ENCODE measurements at places on chromosomes 1 and 21.

- no peak for DNase-seq
These were observed 106.5 kb downstream of the SLC16A1 start for GRCh38 chr1:112849425-112850033.

DNA sequence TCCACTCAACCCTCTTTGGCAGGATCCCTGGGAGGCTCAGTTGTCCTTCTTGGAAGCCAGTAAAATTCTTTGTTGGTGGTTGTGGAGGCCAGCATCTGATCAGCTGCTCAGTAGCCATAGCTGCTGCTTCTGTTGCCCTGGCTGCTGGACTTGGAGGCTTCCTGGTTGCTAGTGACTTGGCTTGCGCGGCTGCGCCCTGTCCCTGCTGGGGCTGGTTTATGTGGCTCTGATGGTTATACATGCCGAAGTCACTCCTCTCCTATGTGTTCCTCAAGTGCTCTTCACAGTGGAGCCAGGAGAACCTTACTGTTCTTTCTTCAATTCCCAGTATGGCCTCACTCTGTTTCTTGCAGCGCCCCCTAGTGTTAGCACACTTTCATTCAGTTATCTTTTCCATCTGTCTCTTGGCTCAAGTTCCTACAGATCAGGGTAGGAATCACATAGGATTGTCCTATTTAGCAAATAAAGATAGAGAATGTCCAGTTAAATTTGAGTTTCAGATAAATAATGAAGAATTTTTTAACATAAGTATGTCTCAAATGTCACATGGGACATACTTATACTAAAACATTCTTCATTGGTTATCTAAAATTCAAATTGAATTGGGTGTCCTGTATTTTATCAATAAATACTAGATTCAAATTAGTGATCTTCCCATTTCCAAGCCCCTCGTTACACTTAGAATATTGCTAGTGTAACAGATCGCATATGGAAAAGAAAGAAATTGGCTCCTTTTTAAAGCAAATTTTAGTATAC, 176.5 kb downstream of the TGFB2 start:
- no peak for DNase-seq

- no peak for DNase-seq
These were observed 50.0 kb downstream of the CACHD1 start for GRCh38 chr1:64519901-64520300.

DNA sequence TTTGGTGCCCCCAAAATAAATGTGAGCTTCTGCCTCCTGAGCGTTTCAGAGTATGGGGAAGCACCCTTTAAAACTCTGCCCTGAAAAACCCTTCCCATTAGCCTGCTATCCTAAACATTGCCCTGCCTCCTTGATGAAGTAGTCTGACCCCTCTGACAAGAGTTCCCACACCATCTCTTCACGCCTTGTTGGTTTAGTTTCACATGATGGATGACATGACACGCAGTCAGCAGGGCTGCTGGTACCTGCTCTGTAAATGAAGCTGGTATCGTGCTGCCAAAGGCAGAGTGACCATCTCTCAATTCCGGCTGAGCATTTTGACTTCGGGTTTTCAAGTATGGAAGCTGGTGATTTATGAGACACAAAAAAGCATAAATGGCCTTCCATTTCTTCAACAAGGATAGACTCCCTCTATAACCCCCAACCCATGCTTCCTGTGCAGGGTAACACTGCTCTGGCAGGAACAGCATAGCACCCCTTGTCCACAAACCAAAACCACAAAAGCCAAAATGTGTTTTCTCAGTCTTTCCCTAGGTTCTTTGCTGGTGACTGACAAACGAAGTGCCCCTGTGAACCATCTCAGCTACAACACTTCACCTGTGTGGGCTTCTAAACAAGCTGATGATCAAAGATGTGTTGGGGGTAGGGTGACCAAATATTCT, 444.6 kb downstream of the NUF2 start:
- DNase-seq: no peak

DNA sequence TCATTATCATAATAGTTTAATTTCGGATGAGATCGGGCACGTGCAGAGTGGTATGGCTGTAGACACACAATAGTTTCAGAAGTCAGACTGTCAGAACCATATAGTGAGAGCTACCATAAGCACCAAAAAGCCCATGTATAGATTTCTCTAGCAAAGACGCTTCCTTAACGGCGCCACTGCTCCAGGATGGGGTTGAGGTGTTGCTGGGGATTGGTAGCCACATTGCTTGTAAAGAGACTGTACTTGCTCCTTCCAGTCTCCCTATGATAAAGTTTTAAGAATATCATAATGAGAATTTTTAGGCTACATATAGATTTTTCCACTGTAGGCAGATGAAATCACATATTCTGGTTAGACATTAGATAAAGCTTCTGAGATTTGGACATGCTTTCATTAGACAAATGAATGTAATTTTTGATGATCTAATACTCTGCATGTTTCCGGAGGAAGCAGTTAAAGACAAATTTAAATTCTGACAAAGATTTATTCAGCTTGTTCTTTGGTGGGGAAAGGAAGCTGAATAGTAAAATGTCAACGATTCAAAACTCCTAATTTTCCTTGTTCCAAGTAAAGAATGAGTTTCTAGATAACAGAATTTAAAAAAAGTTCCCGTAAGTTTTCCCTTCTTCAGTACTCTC, 77.7 kb downstream of the MAP3K7CL start:
- DNase-seq: no peak

- DNase-seq: no peak
These were observed 79.7 kb upstream of the LPGAT1 start for GRCh38 chr1:211910113-211910884.

DNA sequence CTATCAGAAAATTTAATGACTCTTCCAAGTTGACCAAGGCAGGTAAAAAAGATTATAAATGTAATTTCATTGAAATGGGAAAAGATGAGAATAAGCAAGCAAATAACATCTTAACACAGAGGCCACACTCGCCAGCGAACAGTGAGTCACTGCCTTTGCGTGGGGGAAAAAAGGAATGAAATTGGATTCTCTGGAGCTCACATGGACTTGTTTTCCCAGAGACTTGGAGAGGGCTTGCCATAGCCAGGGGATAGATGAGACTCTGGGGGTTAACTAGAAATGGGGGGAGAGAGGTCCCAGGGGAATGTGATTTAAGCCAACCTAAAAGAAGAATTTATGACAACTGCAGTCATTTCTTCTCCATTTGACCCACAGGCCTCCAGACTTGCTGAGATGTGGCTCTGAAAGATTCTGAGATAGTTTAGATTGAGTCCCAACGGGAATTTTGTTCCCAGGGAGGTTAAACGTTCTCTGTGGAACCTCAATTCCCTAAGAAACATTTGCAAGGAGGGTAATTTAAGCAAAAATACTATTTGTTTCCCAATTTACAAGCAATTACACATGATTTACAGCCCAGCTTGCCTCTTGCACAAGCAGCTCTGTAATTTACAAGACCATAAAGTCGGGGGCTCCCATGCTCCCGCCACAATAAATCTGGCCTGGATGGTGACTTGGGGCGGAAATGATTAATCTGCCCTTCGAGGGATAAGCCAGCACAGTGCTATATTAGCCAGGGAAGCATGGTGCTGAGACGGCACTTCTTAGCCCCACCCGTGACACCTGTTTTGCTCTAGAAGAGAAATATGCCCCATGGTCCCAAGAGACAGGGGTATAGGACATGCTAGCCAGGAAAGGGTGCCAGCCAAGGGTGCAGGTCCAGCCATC, 68.8 kb downstream of the GRIK3 start:
- DNase-seq: no peak

DNA sequence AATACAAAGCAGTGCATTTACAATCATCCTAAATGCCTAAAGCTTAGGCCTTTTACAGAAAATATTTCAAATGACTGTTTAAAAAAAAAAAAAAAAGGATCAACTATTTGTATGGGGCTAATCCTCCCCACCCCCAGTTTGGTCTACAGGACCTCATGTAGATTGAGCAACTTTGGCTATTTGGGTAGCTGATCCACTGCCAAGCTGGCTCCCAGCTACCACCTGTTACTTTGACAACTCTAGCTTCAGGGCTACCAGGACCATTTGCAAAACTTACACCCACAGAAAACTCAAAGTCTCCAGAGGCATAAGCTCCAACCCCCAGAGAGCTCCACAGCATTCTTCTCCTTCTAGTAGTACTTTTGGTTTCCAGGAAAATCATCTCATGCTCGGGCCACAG, 29.4 kb downstream of the JAK1 start:
- DNase-seq: no peak

- DNase-seq: no peak
These were observed 85.0 kb downstream of the MRPL37 start for GRCh38 chr1:54284781-54285529.

DNA sequence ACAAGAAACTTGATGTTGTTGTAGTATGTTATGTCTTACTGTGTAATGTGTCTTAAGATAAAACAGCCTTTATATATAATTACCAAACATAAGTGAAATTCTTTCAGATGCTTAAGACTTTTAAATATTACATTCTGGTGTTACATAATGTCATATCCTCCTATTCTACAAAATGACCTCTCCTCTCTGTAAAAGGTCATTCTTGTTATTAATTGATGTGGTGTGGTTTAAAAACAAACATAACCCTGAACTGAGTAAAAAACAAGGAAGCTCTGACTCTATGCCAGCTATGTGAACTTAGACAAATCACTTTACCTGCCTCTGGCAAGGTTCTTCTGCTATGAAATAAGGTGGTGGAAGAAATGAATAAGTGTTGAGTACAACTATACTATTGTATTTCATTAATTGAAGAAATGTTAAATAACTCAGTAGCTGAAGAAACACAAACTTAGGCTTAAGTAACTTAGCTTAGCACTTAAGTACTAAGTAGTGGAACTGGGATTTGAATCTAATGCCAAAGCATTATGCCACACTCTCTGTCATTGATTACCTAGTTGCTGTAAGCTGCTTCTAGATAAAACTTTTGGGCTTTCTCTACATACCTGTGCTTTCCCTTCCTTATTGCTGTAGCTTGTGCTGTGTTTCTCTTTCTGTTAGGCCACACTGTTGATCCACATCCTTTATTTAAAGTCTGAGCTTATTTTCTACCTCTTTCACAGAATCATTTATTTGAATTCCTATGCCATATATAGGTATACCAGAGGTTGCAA, 859 bp upstream of the ANGPTL1 start:
- no peak for DNase-seq

- no peak for DNase-seq
These were observed 67.1 kb upstream of the IPO9 start for GRCh38 chr1:201761871-201762270.

GRCh38 chr21:45528981-45529784, 13.1 kb downstream of the SLC19A1 start:
- DNase-seq: no peak

- no peak for DNase-seq
These were observed 503 bp upstream of the PIGM start for GRCh38 chr1:160032165-160032820.

- no peak for DNase-seq
These were observed 41.5 kb downstream of the KRTAP19-8 start for GRCh38 chr21:30996728-30997127.

DNA sequence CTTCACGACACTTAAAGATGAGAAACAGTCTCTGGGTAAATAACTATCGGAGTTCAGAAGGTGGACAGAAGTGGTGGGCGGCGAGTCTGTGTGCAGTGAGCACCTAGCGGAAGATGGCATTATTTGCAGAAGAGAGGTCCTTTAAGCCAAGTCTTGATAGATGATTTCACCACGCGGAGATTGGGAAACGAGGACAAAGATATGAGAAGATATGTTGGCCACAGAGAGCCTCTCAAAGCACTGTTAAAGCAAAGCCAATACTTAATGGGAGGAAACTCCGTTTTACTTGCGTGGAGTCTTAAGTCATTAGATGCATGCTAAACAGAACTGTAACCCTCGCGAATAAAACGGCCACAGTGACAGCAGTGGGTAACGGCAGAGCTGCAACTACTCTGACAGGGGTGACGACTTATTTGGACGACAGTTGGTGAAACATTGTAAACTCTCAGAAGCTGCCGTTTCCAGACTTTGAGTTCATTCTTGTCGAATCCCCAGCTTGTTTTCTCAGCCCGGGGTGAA, 577 bp upstream of the CEP350 start:
- no peak for DNase-seq

- no peak for DNase-seq
These were observed 18.1 kb upstream of the PLPPR4 start for GRCh38 chr1:99246152-99246551.

DNA sequence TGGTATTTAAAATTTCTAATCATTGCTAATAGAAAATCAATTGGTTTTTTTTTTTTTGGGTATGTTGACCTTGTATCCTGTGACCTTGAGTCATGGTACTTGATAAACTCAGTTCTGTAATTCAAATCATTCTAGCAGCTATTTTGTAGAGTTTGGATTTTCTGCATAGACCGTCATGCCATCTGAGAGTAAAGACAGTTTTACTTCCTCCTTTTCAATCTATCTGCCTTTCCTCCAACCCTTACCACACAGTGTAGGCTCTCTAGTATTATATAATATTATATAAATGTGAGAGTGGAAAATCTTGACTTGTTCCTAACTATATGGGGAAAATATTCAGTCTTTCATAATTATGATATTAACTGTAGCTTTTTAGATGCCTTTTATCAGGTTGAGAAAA, 7.0 kb downstream of the TDRD5 start:
- DNase-seq: no peak

GRCh38 chr1:164716992-164717703, 158.2 kb downstream of the PBX1 start:
- DNase-seq: no peak

DNA sequence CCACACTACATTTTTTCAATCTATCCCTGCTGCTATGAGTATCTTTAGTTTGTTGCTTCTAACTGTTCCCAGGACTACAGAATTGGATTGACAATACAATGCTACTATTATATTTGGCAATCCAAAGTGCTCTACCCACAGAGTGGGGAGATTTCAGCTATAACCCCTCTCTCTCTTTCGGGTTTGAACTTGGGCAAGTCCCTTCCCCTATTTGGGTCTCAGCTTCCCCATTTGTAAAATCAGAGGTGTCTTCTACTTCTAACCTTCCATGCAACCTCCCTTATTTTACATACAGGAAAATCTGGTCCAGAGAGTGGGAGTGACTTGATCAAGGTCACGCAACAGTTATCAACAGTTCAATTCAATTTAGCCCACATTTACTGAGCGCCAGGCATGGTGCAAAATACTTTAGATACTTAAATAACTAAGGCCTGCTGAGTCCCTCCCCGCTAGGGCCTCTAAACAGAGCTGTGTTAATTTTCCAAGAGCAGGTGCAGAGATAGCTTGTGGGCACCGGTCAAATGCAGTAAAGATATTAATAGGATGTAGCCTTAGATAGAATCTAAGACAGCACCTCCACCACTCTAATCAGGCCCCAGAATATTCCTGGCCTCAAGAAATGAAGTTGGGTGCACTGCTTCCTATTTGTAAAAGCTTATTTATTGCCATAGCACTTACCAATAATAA, 9.4 kb upstream of the GPX7 start:
- DNase-seq: no peak

GRCh38 chr21:27369978-27370571, 403.2 kb upstream of the ADAMTS5 start:
- DNase-seq: no peak

Data from smooth muscle cell of the brain vasculature (primary cell).